ENCODE measurements at places on chromosomes 7 and 10.

GRCh38 chr10:49165821-49166483, 22.2 kb downstream of the TMEM273 start:
- no peak for DNase-seq

DNA sequence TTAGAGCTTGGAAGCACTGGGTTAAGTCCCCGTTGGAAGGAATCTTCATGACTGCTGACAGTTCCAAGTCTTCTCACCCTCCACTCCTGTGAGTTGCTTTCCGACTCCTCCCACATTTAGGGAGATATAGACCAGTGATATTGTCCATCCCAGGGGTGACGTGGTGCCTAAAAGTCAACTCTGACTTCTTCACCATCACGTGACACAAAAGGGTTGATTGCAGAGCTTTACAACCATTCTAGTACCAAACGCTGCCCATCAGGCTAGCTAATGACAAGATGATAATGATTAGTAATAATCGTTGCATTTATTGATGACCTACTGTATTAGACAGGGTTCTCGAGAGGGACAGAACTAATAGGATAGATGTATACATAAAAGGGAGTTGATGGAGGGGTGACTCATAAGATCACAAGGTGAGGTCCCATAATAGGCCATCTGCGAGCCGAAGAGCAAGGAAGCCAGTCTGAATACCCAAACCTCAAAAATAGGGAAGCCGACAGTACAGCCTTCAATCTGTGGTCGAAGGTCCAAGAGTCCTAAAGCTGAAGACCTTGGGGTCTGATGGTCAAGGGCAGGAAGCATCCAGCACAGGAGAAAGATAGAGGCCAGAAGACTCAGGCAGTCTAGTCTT, 85.3 kb upstream of the CARD11 start:
- DNase-seq = no peak

DNA sequence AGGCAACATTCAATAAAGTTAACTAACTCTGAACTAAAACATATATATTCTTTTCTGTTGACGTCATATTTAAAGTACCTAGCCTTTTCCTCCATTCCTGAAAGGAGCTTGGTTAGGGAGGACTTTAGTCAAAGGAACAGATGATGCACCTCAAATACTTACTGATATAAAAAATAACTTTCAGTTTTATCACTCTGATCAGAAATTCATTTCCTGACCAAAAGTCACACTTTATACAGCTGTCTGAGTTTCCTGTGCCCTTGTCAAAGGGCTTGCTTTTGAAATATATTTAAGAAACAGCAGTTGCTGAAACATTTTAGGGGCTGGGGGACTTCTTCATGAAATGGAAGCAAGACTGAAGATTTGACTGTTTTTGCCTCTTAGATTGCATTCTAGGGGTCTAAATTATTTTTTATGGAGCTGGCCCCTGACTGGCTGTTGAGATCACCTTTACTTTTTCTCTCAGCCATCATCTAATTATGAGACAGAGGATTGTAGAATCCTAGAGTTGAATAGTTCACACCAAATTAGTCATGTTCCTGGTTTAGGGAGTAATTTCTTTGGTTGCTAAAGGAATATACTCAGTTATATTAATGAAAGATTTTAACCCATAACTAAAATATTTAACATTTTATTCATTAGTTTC, 46.6 kb downstream of the GLCCI1 start:
- no peak for DNase-seq

DNA sequence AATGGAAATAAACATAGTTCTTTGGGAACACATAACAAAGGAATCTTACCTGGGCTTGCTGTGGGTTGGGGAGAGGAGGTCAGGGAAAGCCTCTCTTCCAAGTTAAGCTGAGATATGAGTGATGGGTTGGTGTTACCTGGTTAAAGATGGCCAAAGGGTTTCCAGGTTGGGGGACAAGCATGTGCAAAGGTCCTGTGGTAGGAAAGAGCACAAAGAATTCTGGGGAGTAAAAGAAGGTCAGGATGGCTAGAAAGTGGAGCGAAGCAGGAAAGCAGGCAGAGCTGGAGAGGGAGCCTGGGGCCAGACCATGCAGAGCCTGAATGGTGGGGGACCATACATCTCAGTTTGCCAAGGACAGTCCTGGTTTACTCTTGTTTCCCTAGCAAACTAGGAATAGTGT, 133.2 kb downstream of the CFAP58 start:
- DNase-seq = no peak

- no peak for DNase-seq
These were observed 64.6 kb upstream of the STEAP1B start for GRCh38 chr7:22564511-22565045.

GRCh38 chr10:72567889-72568640, 57.8 kb downstream of the MICU1 start:
- DNase-seq = no peak

GRCh38 chr7:21125297-21125696, 302.6 kb upstream of the SP4 start:
- DNase-seq = no peak
